ENCODE measurements at places on chromosomes 7 and 10. TPM values are rescaled to one million over a fixed set of nuclear protein-coding genes. Genes with fewer than 3 reads are reported as not detected.

- DNase-seq, result no peak
Measured at GRCh38 chr7:107253599-107253998, 84.8 kb downstream of the HBP1 start.

- DNase-seq, result peak; percentile 16
Measured at GRCh38 chr7:133230591-133231194, 22.2 kb upstream of the EXOC4 start.

DNA sequence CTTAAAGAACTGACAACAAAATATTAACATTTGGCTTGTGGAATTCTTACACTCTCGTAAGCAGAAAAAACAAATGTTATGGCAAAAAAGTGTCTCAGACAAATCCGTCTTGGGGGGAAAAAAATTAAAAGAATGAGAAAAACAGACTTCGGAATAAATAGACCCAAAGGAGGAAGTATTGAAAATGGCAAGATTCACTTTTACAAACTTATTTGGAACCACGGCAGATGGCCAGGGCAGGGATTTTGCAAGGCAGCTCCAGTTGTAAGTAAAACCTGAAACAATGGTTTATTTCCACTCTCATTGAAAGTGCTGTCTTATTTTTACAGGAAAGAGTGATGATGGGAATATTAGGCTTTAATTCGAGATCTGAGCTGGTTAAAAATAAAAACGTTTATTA is 1.5 kb upstream of the ZNF438 start:
- DNase-seq, result no peak

DNA sequence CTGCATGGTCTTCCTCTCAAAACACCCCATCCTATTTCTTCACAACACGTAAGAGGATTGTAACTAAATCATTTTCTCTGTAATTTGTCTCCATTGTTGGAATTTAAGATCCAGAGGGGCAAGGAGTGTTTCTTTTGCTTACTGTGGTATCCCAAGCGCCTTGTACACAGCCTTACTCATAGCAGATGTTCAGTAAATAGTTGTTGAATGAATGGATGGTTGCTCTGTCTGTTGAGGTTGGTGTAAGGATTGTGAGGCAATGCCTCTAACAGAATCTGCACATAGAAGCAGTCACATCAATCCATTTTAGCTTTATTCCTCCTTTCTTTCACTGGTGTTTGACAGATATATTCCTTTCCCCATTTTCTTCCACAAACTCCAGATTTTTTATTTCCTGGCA is 90.1 kb downstream of the ZNF365 start:
- no peak for DNase-seq

DNA sequence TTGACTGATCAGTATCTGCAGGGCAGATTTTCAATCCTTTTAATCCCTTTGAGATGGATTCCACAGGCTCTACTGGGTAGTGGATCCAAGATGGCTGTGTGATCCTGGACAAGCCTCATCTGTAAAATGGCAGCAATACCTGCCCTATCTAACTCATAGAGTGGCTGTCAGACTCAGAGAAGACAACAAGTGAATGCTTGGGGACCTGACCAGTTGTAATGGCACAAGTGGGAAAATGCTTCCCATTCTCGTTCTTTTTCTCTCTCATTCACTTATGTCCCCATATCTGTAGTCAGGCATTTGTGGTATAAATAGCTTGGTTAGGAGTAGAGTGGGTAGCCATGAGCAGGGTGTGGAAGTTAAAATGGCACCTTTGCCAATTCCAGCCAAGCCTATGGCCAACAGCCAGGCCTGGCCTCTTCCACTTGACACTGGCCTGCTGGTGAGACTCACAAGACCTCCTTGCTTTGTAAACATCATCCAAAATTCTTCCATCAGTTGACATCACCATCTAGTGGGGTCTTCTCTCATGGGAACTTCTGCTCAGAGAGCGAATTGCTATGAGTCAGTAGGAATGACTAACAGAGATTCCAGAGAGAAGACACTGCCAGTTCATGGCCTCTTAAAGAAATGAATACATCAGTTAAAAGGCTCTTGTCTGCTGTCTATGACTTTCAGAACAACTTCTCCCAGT is 150.1 kb downstream of the PLPP4 start:
- no peak for DNase-seq

- DNase-seq, result peak; percentile 84
Measured at GRCh38 chr10:121952226-121952625, 22.8 kb downstream of the NSMCE4A start.

DNA sequence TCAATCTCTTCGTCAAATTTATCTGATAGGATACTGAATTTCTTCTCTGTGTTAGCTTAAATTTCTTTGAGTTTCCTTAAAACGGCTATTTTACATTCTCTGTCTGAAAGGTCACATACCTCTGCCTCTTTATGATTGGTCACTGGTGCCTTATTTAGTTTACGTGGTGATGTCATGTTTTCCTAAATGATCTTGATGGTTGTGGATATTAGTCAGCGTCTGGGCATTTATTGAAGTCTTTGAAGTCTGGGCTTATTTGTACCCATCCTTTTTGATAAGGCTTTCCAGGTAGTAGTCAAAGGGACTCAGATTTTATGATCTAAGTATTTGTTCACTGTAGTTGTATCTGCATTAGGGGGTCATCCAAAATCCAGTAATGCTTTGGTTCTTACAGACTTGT is 1407.5 kb upstream of the LRRTM3 start:
- no peak for DNase-seq

DNA sequence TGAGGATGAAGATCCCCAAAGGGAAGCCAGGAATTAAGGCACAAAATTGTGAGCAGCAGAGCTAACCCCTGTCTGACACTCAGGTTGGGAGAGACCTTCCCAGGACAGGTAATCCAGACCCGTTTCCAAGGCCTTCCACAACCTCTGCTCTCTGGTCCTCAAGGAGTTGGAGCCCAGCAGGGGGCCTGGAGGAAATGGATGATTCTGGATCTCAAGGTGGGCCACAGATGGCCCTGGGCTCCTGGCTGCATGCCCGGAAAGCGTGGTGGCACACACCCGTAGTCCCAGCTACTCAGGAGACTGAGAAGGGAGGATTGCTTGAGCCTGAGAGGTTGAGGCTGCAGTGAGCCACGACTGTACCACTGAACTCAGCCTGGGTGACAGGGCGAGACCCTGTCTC is 42.3 kb downstream of the DPYSL4 start:
- no peak for DNase-seq

DNA sequence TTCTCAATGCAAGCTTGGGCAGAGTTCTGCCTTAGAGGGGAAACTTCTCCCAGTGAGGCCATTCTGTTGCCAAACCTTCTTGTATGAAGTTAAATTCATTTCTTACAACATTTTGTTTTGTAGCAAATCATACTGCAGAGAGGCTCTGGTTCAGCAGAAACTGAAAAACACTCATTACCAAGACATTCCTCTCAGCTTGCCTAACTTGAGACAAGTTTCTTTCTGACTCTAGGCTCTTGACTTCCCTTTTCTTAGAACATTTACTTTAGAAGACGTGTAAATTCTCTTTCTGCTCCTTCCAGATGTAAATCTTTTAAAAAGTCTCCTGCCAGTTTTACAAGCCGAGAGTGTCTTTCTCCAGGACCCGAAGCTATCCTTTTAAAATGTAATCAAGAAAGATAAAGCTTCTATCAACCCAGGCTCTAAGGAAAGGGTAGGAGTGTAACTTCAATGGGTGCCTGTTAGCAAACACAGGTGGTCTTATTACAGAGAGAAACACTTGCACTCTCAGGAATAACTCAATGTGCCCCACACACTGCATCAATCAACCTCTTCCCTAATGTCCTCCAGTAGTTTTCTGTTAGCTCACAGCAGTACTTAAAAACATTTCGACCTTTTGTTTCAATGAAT is 80.5 kb upstream of the TAS2R16 start:
- DNase-seq, result no peak

DNA sequence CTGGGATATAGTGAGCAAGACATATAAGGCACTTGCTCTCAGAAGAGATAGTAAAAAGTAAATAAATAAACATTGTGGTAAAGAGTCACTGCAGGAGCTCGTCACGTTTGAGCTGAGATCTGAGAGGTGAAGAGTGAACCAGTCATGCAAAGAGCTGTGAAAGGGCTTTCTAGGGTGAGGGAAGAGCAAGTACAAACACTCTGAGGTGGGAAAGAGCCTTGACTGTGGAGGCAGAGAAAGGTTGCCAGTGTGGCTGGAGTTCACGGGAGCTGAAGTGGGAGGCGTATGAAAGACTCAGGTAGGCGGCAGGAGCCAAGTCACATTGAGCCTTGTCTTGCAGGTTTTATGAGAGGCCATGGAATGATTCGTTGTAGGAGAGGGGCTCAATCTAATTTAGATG is 141.0 kb downstream of the C1GALT1 start:
- DNase-seq, result no peak

DNA sequence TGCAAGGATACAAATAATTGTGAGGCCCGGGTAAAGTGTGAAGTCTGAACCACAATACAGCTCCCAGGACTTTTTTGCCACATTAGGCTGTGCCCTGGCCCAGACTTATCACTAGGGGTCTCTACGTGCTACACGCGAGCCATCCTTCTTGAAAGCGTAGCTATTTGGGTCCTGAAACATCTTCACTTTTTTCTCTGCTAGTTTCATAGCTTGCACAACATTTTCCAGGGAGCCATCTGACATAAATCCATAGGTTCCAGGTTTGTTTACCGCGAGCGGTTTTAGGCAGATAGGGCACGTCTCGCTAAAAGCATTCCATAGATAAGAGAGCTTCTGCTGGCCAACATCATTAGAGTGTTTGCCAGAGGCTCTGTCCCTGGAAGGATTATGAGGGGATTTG is 226.5 kb downstream of the RPS24 start:
- DNase-seq, result peak; percentile 30

DNA sequence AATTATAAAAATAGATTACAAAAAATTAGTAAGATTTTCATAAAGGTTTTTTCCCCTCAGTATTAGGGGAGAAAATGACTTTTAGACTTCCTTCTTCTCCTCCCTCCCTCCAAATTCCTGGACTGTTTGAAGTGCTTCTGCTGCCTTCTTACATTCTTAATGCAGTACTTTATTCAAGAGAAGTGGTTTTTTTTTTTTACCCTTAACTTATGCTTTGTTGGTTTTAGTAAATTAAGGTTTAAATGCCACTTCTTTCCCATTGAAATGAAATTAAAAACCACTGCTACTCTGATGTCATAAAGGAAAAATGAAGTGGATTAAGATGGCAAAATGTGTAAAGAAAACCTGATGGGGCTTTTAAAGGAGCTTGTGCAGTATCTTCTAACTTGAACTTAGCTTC is 140.7 kb downstream of the VTI1A start:
- peak; percentile 62 for DNase-seq

GRCh38 chr7:46160861-46161260 is 239.8 kb upstream of the IGFBP3 start:
- peak; percentile 65 for DNase-seq

DNA sequence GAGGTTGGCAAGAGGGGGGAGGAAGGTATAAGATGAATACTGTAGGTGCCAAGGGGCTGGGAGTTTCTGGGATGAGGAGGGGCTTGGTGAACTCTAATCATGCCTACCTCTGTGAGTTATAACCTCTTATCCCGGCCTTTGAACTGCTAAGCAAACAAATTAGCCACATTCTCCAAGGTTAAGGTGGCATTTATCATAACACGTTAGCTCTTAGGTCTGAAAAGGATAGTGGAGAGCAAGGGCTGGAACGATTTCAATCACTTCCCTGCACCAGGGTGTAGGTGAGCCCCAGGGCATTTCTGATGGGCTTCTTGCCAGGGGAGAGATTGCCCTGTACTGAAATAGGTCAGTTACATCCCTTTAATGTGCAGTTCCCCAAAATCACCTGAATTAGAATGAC is 28.6 kb upstream of the DMBT1 start:
- DNase-seq, result no peak

DNA sequence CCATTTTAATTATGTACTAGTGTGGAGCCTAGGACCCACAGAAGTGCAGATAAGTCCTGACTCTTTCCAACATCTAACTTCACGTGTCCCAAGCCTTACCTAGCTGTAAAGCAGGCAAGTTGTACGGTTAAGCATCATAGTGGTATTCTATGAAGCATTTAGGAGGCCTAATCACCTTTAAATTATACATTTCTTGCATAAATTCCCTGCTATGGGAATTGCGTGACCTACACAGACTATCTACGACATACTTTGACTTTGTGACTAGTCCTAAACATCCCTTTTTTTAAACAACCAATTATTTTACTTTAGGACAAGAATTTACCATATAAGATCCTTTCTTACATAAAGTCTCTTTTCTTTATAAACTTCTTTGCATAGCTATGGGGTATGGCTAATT is 37.7 kb upstream of the LRGUK start:
- DNase-seq, result no peak

- DNase-seq, result no peak
Measured at GRCh38 chr7:90503367-90503766, 33.9 kb downstream of the PTTG1IP2 start.

- DNase-seq, result no peak
Measured at GRCh38 chr7:93977211-93977950, 26.8 kb downstream of the BET1 start.

DNA sequence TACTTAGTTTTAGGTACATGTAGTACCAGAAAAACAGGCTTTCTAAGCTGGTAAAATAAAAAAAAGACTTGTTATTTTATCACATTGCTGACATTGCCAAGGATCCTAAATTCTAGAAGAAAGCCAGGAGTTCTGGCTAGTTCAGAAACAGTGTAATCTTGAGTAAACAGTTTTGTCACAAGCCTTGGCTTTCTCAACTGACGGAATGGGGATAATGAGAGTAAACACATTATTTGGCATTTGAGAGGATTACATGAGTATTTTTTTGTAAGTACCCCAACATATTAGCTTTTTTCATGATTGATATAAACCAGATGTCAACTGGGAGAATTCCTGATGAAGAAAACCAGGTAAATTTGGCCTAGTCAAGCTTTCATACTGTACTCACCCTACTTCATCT is 269.8 kb downstream of the SORCS1 start:
- DNase-seq, result no peak

GRCh38 chr7:93799750-93800357 is 90.7 kb downstream of the TFPI2 start:
- DNase-seq, result peak; percentile 30

- DNase-seq, result no peak
Measured at GRCh38 chr7:155685791-155686160, 41.3 kb downstream of the RBM33 start.

DNA sequence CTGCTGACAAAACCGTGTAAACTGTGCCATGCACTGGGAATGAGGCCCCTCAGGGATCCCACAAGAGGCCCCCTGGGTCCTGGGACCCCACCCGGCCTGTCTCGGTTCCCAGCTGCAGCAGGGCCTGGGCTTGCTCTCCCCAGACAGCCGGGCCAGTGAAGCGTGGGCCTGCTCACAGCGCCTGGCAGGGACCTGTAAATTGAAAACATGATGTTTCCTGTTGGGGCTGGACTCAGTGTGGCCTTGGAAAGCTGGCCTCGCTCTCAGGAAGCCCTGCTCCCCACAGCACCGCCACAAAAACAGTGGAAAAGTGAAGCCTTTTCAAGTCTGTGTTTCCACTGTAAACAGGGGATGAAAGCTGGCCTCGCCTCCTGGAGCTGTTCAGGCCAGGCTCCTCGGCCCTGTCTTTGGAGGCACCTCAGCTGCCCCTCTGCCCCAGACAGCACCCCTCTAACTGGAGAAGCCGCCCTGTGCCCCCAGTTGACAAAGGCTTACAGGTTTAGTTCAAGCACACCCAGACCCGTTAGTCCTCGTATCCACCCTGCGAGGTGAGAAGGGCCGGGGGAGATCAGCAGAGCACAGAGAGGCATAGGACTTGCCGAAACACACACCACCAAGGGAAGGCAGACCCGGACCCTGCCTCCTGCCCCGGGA is 108.3 kb downstream of the ZMIZ1 start:
- peak; percentile 59 for DNase-seq

ZNF487 gene
- polyA plus RNA-seq, result 4.0 TPM

LRRC17 gene
- 103 TPM for polyA plus RNA-seq

PRSS37 gene
- not detected for polyA plus RNA-seq

OR6B1 gene
- polyA plus RNA-seq, result not detected

FZD1 gene
- polyA plus RNA-seq, result 15.7 TPM

ANKRD22 gene
- not detected for polyA plus RNA-seq

TAS2R41 gene
- polyA plus RNA-seq, result not detected

ERVW-1 gene
- polyA plus RNA-seq, result not detected

PKD1L1 gene
- polyA plus RNA-seq, result 0.12 TPM

SKIDA1 gene
- 0.49 TPM for polyA plus RNA-seq

All from fibroblast of lung (primary cell).